ENCODE measurements at places on chromosomes 13 and 19.
A peak's percentile ranks its signal among the peaks of the same experiment; 100 is the strongest.

DNA sequence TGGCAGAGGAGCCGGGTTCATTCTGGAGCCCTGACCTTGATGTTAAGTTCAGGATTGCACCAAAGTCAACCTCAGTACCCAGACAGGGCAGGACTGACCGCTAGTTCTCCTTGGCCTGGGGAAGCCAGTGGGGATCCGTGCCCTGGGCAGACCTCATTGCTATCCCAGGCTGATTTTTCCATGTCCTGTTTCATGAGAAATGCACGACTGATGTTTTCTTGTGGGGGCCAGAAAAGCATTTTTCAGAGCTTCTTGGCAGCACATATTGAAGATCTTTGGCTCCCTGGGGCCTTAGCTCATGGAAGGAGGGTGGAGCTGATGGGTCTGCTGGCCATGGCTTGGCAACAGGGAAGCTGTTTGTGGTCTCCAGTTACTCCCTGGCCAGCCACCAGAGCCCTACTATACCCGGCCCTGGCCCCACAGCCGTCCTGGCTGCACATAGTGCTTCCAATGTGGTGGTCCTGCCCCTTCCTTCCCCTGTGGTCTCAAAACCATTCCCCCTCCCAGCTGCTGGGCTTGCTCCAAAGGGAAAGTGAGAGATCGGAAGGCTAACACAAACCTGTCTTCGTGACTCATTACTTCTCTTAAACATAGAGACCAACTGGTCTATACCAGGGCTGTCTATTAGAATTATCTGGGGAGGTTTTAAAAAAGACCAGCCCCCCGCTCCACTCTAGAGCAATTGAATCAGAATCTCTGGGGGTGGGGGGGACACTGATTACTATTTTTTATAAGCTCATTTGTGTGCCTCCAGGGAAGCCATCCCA is 11.2 kb downstream of the IL17D start:
- DNase-seq: no peak

- DNase-seq: no peak
These were observed 349 bp downstream of the ZNF98 start for GRCh38 chr19:22421797-22422196.

GRCh38 chr13:61728471-61728870 is 312.8 kb upstream of the PCDH20 start:
- no peak for DNase-seq

DNA sequence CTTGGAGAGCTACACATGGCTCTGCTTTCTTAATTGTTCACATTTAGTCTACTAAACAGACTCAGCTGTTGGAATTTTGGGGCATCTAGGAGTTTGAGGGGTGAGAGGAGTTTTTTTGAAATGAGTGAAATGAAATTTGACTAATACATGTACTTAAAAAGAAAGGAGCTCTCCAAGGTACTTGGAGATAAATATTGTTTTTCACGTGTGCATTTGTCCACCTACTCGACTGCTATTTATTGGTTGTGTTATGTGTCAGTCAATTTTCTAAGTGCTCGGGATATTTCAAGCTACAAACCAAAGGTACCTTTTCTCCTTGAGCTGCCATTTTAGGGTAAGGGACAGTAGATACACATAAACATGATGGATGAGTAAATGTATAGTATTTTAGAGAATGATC is 697.0 kb downstream of the LIG4 start:
- no peak for DNase-seq

- DNase-seq: no peak
These were observed 1714.4 kb downstream of the OLFM4 start for GRCh38 chr13:54742984-54743383.

- DNase-seq: no peak
These were observed 79.2 kb downstream of the SLAIN1 start for GRCh38 chr13:77776704-77777103.

GRCh38 chr19:53015730-53016129 is 2.0 kb downstream of the ERVV-1 start:
- no peak for DNase-seq

DNA sequence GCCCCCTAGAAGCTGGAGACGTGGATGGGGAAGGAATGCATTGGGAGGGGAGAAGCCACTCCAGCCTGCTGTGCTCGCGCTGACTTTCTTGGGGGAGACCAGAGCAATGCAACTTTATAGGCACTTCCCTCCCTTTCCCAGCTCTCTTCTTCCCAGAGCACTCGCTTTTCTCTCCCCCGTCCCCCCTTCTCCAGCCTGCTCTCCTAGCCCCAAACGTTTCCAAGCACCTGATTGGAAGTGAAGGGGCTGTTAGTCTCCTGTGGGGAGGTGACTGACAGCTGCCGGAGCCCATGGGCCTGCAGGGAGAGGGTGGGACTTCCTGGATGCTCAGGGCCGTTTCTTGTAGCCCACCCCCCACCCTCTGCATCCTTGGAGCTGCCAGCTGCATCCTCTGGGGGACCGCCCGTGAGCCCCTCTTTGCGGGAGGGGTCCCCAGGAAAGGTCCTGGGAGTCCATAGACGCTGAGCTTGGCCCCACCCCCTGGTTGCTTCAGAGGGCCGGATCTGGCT is 2.5 kb downstream of the HDGFL2 start:
- no peak for DNase-seq

DNA sequence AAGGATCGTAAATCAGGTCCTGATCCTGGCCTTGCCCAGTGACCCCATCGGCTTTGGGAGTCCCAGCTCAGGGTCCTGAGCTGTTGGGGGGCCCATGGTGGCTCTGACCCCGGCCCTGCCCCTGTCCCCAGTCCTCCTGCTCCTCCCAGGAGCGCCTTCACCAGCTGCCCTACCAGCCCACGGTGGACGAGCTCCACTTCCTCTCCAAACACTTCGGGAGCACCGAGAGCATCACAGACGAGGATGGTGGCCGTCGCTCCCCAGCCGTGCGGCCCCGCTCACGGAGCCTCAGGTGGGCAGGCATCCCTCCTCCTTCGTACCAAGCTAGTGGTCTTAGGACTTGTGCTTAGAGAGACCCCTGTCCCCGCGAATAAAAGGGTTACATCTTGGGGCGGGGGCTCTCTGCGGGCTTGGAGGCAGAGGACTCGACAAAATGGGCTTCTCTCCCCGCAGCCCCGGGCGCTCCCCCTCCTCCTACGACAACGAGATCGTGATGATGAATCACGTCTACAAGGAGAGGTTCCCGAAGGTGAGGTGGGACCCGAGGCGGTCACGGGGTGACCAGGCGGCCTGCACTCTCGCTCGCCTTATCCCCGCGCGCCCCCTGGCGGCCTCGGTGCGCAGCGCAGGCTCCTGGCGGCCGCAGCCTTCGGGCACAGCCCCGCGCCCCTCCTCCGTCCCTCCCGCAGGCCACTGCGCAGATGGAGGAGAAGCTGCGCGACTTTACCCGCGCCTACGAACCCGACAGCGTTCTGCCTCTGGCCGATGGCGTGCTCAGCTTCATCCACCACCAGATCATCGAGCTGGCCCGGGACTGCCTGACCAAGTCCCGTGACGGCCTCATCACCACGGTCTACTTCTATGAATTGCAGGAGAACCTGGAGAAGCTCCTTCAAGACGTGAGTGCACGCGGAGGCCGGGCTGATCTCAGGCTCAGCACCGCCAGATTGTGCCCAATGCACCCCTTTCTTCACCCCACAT is 9.1 kb downstream of the MAST1 start:
- peak; percentile 87 for DNase-seq

DNA sequence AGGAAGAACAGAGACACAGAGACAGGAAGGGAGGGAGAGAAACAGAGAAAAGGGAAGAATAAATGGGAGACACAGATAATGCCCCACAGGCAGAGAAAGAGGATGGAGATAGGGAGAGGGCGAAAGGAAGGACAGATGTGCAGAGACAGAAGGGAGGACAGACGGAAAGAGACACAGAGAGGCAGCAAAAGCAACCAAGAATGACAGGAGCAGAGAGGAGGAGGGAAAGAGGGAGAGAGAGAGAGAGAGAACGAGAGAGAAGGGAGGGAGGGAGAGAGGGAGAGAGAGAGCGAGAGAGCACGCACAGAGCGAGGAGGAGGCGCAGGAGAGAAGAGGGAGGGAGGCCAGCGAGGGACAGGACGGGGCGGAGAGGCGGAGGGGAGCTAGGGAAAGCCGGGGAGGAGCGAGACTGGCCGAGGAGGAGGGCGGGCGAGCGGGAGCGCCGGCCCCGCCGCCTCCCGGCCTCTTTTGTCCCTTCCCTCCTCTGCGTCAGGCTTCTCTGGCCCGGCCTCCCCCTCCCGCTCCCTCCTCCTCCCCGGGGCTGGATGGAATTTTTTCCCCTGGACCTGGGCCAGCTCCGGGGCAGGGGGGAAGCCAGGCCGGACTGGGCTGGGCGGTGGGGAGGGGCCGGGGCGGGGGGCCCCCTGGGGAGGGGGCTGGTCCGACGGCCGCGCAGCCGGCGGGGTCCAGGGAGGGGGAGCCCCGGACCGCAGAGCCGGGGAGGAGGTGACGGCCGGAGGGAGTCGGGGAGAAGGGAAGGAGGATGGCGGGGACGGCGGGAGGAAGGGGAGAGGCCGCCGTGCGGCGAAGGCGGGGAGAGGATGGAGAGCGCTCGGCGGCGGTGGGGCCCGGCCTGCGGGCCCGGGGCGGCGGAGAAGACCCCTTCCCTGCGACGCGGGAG is 4.2 kb upstream of the SPACA6 start:
- DNase-seq: peak; percentile 81

GRCh38 chr19:46840498-46840942 is 10.1 kb downstream of the AP2S1 start:
- peak; percentile 75 for DNase-seq

DNA sequence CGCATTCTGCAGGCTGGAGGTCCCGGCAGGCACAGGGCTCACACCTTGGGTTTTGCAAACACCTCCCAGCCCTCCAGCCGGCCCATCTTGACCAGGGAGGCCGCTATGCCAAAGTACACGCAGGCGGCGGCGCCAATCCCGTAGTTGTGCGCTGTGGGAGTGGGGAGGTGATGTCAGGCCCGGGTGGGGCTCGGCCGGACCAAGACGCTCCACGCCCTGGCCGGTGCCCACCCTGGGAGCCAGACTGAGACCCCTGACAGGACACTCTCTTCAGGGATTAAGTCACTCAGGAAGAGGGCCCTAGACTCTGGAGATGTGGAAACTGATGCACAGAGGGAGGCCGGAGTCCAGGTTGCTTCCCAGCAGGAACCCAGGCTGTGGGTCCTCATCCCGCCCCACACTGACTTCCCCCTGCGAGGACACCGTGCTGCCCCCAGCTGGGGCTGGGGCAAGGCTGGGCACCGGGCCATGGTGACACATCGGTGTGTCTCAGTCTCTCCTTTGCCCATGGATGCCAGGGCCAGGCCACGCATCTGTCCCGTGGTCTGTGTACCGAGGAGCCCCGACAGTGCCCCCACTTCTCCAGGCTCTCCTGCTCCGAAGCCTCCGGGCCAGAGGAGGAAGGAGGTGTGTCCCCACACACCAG is 8.8 kb downstream of the NDUFA11 start:
- no peak for DNase-seq

DNA sequence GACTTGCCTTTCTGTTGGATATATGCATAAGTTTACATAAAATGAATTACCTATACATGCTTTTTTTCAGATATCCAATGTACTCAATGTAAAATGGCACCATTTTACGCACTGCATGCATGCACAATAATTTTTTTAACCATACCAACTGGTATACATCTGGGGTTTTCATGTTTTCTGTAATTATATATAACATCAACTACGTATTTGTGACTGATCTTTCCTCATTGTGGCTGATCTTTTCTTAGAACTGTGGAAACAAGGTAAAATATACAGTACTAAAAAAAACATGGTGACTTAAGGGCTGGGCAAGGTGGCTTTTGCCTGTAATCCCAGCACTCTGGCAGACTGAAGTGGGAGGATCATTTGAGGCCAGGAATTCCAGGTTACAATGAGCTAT is 18.5 kb downstream of the PSPC1 start:
- no peak for DNase-seq
